Activated effector memory CD4-positive, alpha-beta T cell treated with Interleukin-2 at 50 U/mL for 16 hours (primary cell): ENCODE measurements at places on chromosomes 5 and 9.

DNA sequence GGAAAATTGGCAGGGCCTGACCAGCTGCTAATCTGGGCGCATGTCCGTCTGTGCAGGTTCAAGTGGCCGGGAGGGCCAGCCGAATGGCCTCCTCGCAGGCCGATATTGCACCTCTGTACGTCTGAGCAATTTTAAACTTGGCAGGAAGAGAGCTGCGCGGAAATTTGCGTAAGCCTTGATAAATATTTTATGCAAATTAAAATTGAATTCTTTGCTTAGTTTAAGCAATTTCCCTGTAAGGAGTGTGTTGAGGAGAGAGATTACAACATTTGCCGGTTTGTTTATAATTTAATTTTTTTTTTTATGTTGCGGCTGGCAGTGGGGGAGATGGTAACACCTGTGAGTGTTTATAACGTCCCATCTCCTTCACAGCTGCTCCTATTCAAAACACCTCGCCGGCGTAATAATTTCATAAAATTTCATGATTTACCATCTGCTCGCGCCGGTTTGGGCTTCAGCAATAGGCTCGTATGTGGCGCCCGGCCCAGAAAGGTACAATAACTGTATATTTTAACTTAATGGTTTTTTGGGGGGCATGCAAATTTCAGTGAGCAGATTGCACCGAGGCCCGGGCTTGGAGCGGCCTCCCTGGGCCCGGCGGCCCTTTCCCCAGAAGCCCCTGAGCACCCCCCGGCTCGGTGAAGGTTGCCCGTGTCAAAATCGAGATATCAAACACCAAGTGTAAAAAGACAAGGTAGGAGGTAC lies 269.4 kb upstream of the MVB12B start:
- DNase-seq: no peak

DNA sequence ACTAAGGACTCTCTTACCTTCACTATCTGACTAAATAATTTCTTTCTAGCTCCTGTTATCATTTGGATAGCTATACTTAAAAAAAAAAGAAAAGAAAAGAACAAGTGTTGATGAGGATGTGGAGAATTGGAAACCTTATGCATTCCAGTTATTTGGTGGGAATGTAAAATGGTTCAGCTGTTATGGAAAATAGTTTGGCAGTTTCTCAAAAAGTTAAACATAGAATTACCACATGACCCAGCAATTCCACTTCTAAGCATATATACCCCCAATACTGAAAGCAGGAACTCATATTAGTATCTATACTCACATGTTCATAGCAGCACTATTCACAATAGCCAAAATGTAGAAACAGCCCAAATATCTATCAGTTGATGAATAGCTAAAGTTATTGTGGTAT lies 61.1 kb downstream of the GNA14 start:
- no peak for DNase-seq

DNA sequence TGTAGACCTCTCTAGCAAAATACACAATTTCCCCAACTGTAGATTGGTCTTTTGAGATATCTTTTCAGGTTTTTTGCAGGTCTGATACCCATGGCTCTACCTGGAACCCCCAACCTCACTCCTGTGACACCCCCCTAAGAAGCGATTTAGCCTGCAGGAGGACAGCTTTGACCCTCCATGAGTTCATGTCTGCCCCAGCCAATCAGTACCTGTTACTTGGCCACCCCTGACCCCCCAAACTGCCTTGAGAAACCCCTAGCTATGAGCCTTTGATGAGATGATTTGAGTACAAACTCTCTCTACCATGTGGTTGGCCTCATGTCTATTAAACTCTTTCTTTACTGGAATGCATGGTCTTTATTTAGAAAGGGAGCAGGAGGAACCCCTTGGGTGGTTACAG lies 25.7 kb downstream of the ABO start:
- DNase-seq: no peak

DNA sequence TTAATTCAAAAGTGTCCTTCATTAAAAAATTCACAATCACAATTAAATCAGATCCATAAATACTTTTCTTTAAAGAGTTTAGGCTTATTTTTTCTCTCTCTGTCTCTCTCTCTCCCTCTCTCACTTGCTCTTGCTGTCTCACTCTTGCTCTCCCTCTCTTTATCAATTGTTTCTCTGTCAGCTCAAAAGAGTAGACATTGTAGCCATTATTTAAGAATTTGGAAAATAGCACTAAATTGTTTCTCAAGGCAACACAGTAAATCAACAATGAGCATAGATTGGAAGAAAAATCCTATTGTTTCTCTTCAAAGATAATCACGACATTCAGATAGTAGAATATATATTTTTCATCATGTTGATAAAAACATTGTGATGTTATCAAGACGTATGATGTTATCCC lies 1114.0 kb downstream of the PTPRD start:
- no peak for DNase-seq

DNA sequence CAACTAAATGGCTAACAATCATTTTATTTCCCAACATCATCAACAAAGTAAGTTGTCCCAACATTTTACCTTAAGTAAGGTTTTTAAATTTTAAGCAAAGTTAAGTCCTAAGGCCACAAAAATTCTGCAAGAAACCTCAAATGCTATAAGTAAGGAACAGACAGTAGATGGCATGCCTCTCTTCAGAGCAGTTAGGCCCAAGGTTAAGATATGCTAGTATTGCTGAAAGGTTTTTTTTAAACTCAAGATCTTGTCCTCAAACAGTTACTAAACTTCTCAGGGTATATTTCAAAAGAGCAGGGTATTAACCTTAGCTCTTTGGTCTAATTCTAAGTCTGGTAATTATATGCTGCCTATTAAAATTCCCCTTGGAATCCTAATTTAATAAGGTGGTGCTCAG lies 35.1 kb downstream of the PJA2 start:
- DNase-seq: no peak

- DNase-seq: no peak
Measured at GRCh38 chr9:3361116-3361515, 164.7 kb downstream of the RFX3 start.

DNA sequence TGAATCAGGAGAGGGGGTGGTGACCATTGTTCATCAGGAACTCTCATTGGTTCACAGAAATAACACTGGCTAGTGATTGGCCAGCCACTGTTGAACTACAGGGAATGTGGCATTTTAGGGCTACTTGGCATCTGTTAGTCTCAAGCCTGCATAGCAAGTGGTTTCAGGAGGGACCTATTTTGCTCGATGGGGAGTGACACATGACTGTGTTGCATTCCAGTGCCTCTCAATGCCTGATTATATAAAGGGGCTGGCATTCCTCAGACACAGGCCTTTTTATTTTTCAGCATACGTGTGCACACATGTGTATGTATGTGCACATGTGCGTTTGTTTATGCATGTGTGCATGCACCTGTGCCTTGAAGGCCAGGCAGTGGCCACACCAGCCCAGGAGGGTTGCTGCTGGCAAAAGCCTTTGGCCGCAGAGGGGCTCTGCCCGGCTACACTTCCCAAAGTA lies 23.2 kb downstream of the FGD3 start:
- DNase-seq: no peak

DNA sequence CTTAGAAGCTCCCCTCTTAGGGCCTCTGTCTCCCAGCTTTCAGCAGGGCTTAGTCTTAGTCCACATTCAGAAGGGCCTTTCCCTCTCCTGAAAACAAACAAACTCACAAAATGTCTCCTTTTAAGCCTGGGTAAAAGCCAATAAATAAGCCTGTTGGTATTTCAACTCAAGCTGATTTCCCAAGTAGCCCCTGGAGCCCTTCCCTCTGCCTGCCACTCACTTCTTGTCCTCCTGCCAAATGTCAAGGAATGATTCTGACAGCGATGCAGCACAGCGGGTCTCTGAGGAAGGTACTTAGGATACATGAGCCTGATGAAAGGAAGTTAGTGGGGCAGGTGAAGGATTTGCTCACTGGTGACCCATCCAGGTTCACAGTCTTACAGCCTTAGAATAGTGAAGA lies 210.5 kb downstream of the PJA2 start:
- no peak for DNase-seq

GRCh38 chr5:79475152-79475466 lies 38.8 kb downstream of the HOMER1 start:
- DNase-seq: no peak

DNA sequence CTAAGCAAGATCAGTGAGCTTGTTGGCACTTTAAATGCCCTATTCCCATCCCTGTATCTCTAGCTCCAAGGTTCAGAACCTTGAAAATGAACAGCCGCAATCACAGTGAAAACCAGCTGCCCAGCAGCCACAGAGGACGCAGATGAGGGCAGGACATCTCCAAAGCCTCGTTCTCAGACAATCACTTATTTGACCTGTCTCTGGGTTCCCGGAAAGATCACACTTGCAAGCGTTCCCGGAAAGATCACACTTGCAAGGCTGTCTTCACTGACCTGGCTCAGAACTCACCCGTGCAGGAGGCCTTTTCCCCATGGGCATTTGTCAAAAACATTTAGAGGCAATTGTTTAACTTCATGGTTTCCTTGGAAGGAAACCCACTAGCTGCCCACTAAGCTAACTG lies 25.7 kb downstream of the IPPK start:
- DNase-seq: no peak

- DNase-seq: no peak
Measured at GRCh38 chr9:124262649-124262972, 4.9 kb downstream of the NEK6 start.

- no peak for DNase-seq
Measured at GRCh38 chr5:109900911-109901627, 211.3 kb downstream of the MAN2A1 start.

DNA sequence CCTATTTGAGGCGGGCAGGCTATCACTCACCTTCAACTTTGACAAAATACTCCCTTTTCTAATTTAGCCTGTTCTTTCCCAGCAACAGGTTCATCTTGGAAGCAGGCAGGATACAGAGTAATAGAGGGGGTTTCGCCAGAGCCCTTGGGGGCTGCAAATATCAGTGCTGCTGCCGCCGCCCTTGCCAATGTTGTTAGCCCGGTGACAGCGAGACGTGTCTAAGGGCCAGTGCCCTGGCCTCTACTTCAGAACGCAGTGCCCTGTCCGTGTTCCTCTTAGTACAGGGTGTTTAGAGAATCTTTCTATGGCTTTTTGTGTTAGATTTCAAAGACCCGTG lies 703 bp downstream of the FAM120AOS start:
- DNase-seq: peak; percentile 12

DNA sequence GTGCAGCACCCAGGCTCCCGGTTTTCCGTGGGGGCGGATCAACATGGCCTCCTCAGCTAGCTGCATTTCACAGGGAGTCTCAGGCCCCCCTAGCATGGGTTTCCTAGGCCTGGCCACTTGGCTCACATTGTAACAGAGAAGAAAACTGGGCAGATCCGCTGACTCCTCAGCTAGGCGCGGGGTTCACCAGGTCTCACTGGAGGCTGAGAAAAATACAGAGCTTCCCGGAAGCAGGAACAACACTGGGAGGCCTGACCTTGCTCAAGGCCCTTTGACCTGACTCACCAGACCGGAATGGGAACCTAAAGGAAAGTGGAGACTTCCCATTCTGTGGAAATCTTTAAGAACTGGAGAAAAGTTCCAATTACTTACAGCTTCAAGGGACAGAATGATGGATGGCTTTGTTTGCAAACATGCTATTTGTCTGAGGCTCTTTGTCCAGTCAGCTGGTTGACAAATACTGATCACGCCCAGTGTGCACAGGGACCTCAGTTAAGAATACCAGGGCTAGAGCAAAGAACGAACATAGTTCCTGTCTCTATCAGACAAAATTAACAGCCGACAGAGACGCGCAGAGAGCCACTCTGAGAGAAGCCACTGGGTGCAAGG lies 88.7 kb upstream of the LRRTM2 start:
- no peak for DNase-seq

DNA sequence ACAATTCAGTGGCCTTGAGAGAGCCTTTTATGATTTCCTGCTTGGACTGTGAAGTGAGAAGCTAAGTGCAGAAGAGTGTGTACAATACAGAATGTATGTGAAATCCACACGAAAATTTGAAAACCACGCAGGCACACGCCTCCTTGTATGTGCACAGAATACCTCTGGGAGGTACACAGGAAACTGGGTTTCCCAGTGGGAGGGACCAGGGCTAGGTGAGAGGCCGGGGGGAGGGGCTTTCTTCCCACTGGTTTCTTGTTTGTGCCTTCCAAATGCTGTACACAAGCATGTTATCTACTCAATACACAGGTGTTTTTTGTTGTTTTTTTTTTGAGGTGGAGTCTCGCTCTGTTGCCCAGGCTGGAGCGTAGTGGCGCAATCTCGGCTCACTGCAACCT lies 16.1 kb downstream of the C9orf50 start:
- DNase-seq: no peak

GRCh38 chr5:67283988-67284487 lies 87.4 kb upstream of the CD180 start:
- no peak for DNase-seq

DNA sequence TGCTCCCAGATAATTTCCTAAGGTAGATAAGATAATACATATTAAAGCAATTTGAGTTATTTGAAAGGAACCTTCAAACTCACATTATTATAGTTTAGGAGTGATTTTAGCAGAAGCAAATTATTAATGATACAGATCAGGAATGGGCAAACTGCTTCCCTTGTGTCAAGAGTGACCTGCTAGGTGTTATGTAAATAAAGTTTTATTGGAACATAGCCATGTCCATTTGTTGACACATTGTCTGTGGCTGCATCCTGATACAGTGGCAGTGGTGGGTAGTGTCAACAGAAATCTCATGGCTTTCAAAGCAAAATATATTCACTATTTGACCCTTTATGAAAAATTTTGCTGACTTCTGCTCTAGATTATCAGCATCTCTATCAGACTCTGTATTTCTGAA lies 11.4 kb upstream of the BASP1 start:
- no peak for DNase-seq

DNA sequence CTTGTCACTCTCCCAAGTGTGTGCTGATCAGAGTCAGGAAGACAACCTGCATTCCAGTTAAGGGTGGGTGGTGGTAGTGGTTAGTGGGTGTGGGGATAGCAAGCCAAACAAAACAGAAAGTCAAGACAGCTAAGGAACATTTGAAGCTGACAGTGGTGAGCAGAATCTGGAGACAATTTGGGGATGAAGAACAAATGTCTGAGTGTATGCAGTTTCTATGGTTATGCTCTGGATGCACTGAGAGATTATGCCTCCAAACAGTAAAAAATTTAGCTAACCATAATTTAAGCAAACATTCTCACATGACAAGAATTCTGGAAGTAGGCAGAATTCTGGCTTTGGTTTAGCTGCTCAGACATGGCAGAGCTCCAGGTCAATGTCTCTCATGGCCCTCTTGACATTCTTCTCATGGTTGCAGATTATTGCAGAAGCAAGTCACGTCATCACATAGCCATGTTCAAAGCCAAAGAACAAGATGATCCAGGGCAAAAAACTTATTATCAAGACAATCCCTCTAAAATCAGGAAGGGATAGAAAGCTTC lies 148.7 kb downstream of the LURAP1L start:
- DNase-seq: no peak

DNA sequence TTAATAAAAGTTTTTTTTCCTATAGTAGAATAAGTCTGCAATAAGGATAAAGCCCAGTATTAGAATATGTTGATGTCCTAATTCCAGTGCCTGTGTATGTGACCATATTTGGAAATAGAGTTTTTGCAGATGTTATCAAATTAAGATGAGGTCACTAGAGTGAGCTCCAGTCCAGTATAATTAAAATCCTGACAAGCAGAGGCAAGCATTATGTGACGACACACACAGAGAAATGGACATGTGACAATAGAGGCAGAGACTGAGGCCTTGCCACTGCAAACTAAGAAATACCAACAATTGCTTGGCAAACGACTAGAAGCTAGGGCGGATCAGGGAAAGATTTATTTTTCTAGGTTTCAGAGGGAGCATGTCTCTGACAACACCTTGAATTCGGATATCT lies 216.4 kb upstream of the CYLC2 start:
- no peak for DNase-seq

GRCh38 chr5:159704160-159704559 lies 212.1 kb upstream of the ADRA1B start:
- no peak for DNase-seq

- no peak for DNase-seq
Measured at GRCh38 chr9:77523891-77524290, 124.2 kb downstream of the GNA14 start.
